ENCODE measurements at places on chromosomes 2 and 18.

DNA sequence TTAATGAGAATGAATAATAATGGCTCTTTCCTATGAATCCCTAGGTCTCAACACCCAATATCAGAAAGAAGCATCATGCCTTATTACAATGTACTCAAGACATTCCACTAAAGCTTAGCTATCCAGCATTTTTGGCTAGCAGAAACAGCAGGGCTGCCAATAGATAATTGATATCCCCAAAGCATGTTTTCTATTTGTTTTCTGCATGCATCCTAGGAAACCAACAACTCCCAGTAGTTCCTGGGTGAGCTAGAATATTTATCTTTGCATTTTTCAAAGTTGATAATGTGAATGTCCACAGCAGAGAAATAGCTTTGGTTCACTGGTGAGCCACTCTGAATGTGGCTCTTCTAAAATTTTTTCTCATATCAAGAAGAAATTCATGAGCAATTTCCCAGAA lies 5.8 kb upstream of the ANTXR1 start:
- no peak overlapping the region for H3K27ac ChIP-seq
- peaks cover 2% of the 10 kb centered on the region for H3K36me3 ChIP-seq
- H3K4me3 ChIP-seq = no peak overlapping the region
- H3K4me1 ChIP-seq = no peaks in the 10 kb centered on the region

- H3K27me3 ChIP-seq = no peaks in the 10 kb centered on the region
- H3K4me1 ChIP-seq = peaks cover 7% of the 10 kb centered on the region
- H3K4me3 ChIP-seq = no peak overlapping the region
- no peak overlapping the region for H3K27ac ChIP-seq
Observed at GRCh38 chr2:60961457-60961856, 56.1 kb upstream of the PEX13 start.

- no peak overlapping the region for H3K4me3 ChIP-seq
Observed at GRCh38 chr2:127308586-127309138, 14.7 kb upstream of the ERCC3 start.

- no peak overlapping the region for H3K4me3 ChIP-seq
- peaks cover 22% of the 10 kb centered on the region for H3K27me3 ChIP-seq
- no peak for DNase-seq
- H3K4me1 ChIP-seq = no peaks in the 10 kb centered on the region
- no peaks in the 10 kb centered on the region for H3K36me3 ChIP-seq
- H3K27ac ChIP-seq = no peak overlapping the region
Observed at GRCh38 chr2:167843217-167843616, 404.2 kb downstream of the STK39 start.

GRCh38 chr2:5690286-5690685 lies 1.9 kb upstream of the SOX11 start:
- no peak overlapping the region for H3K4me3 ChIP-seq
- peaks cover 35% of the 10 kb centered on the region for H3K27me3 ChIP-seq
- H3K4me1 ChIP-seq = peaks cover 6% of the 10 kb centered on the region
- peaks cover 7% of the 10 kb centered on the region for H3K36me3 ChIP-seq
- no peak overlapping the region for H3K27ac ChIP-seq
